Caco-2 (cell line): ENCODE measurements at places on chromosomes 7 and 10. TPM values are rescaled to one million over a fixed set of nuclear protein-coding genes. Genes with fewer than 3 reads are reported as not detected.

- H3K4me3 ChIP-seq: no peak overlapping the region
- H3K36me3 ChIP-seq: no peaks in the 10 kb centered on the region
- H3K27me3 ChIP-seq: no peaks in the 10 kb centered on the region; the same call in 1 of the 2 replicates
- no peak for DNase-seq
- no peaks in the 10 kb centered on the region for H3K4me1 ChIP-seq
- H3K27ac ChIP-seq: no peak overlapping the region
Observed at GRCh38 chr7:46169384-46169755, 248.3 kb upstream of the IGFBP3 start.

DNA sequence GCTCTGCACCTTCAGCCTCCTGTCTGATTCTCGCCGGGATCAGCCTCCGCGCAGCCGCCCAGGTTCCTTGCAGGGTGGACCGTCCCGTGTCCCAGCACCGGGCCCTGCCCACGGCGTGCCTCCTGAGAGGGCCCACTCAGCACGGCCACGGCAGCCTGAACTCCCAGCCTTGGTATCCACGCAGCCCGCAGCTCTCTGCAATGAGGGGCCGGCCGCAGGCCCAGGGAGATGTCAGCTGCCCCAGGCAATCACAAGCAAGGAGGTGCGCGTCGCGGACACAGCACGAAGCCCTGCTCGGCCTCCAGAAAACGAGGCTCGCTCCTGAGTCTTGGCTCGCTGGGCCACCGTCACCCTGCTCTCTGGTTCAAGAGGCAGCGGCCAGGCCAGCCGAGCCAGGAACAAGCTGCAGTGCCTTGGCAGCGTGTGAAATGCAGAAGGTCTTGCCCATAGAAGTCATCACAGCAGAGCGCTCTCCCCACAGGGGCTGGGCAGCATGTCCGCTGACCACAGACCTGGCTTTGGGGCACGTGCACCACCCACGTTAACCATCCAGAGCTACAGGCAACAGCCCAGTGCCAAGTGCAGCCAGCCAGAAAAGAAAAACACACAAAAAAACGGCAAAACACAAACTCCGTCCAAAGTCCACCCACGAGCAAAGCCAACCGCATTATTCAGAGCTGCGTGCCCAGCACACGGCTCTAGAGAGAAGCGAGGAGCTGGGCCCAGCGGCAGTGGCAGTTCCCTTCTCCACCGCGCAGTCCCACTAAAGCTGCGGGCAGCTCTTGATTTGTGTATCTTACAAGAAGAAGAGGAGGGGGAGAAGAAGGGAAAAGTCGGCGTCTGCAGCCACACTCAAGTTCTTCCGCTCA, 13.9 kb downstream of the GPER1 start:
- no peak for DNase-seq
- H3K36me3 ChIP-seq: no peaks in the 10 kb centered on the region
- H3K4me3 ChIP-seq: no peak overlapping the region
- H3K27me3 ChIP-seq: no peaks in the 10 kb centered on the region

Gene NPC1L1
- total RNA-seq: 5.9 and 6.5 TPM in 2 replicates

Gene RBP3
- total RNA-seq: not detected in 2 replicates
